ENCODE measurements at places on chromosomes 5 and 9.

- no peak for DNase-seq
These were observed 56.7 kb upstream of the NAA35 start for GRCh38 chr9:85884256-85884655.

GRCh38 chr5:100584069-100584468 lies 48.9 kb downstream of the FAM174A start:
- no peak for DNase-seq

DNA sequence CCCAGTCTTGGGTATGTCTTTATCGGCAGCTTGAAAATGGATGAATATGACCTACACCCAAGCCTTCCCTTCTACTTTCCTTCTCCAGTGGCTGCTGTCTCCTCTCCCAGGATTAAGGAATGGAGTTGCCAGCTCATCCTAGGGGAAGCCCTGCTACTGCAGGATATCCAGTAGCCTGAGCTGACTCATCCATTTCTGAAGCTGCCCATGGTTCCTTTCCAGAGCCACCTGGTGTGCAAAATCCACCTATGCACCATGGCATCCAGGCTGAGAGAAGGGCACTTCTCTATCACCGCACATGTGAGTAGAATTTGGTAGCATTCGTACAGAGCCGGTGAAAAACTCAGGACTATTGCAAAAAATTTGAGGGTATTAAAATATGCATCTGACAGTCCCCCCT lies 290.8 kb downstream of the YTHDC2 start:
- DNase-seq = no peak

- DNase-seq = no peak
These were observed 23.6 kb upstream of the SHB start for GRCh38 chr9:38092656-38093055.

DNA sequence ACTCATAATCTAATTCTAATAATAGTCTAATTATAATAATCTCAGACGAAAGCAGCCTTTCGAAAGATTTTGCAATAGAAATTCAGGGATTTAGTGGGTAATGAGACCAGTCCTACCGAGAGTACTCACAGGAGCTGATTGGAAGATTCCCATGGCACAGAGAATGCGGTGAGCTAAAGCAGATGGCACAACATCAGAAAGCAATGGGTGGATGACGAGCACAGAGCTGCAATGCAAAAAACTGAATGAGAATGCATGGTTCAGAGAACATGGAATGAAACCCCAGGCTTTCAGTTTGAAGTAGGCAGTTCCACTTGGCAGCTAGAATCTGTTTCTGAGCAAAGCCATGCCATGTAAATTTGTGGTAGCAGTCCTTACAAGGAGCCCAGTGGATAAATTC lies 78.2 kb upstream of the SPINK5 start:
- DNase-seq = no peak

- no peak for DNase-seq
These were observed 160.0 kb downstream of the C9orf152 start for GRCh38 chr9:110047955-110048402.

GRCh38 chr9:110472111-110472510 lies 107.4 kb downstream of the SVEP1 start:
- no peak for DNase-seq

Data from hippocampal formation (tissue), 2 donors.